ENCODE measurements at places on chromosomes 6 and 20. TPM values are rescaled to one million over a fixed set of nuclear protein-coding genes. Genes with fewer than 3 reads are reported as not detected.

Gene FRS3
- total RNA-seq = 0.95 TPM

Gene VWA7
- 0.09 TPM for total RNA-seq

Gene GFOD1
- 10.0 TPM for total RNA-seq

Gene TREM2
- total RNA-seq = not detected

Gene RBM24
- total RNA-seq = 0.22 TPM

Gene LINC00237
- total RNA-seq = not detected

Gene HRH3
- not detected for total RNA-seq

Gene NEDD9
- 74.8 TPM for total RNA-seq

Gene KCNQ5
- total RNA-seq = under 0.01 TPM

Gene MAS1
- not detected for total RNA-seq

Gene MUC21
- not detected for total RNA-seq

Gene TINAG
- total RNA-seq = not detected

Gene MTFR2
- total RNA-seq = 0.54 TPM

Gene KIFC1
- 3.1 TPM for total RNA-seq

Gene ATP6V1G2
- 0.17 TPM for total RNA-seq

Gene TFAP2A
- 0.11 TPM for total RNA-seq

Gene C6orf163
- 0.43 TPM for total RNA-seq

Gene CGA
- total RNA-seq = not detected

Gene HCRTR2
- total RNA-seq = not detected

Gene RAD21L1
- not detected for total RNA-seq

Gene ARHGAP40
- total RNA-seq = not detected

Gene STK4
- 14.6 TPM for total RNA-seq

Gene BPIFB4
- not detected for total RNA-seq

Gene BAK1
- 21.1 TPM for total RNA-seq

Gene BPI
- total RNA-seq = not detected

Gene LY6G6F
- total RNA-seq = not detected

Gene DDX43
- 0.33 TPM for total RNA-seq

Gene ENTPD6
- total RNA-seq = 33.9 TPM

Gene ULBP1
- under 0.01 TPM for total RNA-seq

Gene PSMA7
- total RNA-seq = 313 TPM

Gene SLC32A1
- total RNA-seq = not detected

Gene NDRG3
- total RNA-seq = 37.1 TPM

Gene SLC52A3
- total RNA-seq = not detected

Gene SRMS
- total RNA-seq = not detected

Gene ASIP
- total RNA-seq = not detected

Gene C20orf202
- 0.17 TPM for total RNA-seq

Gene HLA-DQA2
- not detected for total RNA-seq

Gene TRIM40
- total RNA-seq = not detected

Gene TCF15
- 1.1 TPM for total RNA-seq

Gene SCUBE3
- 1.0 TPM for total RNA-seq

Gene SPTLC3
- 0.22 TPM for total RNA-seq

Gene DYNLT2
- total RNA-seq = 0.86 TPM

Gene RUNX2
- total RNA-seq = under 0.01 TPM

Gene NUDT3
- 35.3 TPM for total RNA-seq

Gene RPS10
- 1,649 TPM for total RNA-seq

Gene TP53TG5
- total RNA-seq = not detected

Gene EIF2S2
- total RNA-seq = 73.3 TPM

Gene ANKRD66
- total RNA-seq = not detected

Gene ENPP4
- 0.26 TPM for total RNA-seq

Gene ZSCAN26
- 5.5 TPM for total RNA-seq

Gene PAQR8
- total RNA-seq = 12.1 TPM

Gene DDRGK1
- total RNA-seq = 30.3 TPM

Gene PRPH2
- 0.87 TPM for total RNA-seq

Gene PRL
- total RNA-seq = not detected

Gene MPC1
- 27.2 TPM for total RNA-seq

Gene FOXS1
- total RNA-seq = 0.43 TPM

Gene CD109
- total RNA-seq = 3.8 TPM

Gene ZGPAT
- total RNA-seq = 14.6 TPM
